ENCODE measurements at places on chromosomes 16 and 17.

DNA sequence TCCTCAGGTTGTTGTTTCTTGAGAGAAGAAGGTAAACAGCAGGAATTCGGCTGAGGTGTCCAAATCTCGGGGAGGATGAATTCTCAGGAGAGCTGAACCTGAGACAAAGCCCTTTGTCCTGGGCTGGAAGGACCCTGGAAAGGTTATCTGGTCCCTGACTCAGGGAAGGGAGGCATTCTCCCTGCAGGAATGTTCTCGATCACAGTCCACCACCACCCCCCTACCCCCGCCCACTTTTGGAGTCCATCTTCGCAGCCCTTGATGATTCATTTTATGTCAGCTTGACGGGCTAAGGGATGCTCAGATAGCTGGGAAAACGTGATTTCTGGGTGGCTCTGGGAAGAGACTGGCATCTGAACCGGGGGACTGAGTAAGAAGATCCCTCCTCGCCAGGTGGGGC, 1.4 kb upstream of the CEP295NL start:
- no peak for DNase-seq

- DNase-seq = no peak
Observed at GRCh38 chr16:20676837-20677236, 20.6 kb downstream of the ACSM1 start.

DNA sequence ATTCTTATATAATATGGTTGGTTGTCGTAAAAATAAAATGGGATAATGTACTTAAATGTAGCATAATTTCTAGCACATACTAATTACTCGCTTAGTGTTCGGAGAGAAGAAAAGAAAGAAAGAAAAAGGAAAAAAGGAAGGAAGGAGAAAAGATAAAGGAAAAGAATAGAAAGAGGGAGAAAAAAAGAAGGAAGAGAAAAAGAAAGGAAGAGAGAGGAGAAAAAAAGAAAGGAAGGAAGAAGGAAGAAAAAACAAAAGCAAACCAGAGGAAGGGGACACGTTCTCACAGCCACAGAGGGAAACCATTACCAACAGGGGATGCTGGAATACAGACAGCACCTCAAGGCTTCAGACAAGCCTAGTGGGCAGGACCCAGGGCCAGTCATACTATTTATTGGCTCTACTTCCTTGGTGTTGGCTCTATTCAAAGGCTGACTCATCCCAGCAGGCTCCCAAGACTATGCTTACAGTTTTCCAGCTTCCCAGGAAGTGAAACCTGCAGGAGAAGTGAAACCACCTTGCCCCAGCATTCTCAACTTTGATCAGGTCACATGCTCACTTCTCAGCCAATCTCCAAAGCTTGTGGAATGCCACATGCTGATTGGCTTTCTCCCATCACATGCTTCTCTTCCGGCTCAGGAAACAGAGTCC, 273.5 kb upstream of the IRX5 start:
- DNase-seq = peak; percentile 83

GRCh38 chr16:89562939-89563338, 2.5 kb downstream of the RPL13 start:
- DNase-seq = no peak

- no peak for DNase-seq
Observed at GRCh38 chr17:6534846-6535514, 21.4 kb downstream of the PITPNM3 start.

DNA sequence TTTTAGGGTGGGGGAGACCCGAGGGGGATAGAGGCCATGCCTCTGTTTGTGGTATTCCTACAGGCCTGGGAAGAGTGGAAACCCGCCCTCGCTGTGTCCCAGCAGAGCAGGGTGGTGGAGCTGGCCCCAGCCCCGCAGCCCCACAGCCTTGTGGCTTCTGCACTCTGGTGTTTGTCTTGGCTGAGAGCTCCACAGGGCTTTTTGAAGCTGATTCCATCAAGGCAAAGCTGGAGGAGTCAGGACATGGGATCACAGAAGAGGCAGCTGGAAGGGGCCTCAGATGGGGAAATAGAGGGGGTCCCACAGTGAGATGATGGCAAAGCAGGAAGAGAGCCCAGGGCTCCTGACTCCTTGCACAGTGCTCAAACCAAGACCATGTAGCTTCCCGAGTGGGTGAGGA, 5.0 kb upstream of the WFIKKN2 start:
- DNase-seq = no peak

DNA sequence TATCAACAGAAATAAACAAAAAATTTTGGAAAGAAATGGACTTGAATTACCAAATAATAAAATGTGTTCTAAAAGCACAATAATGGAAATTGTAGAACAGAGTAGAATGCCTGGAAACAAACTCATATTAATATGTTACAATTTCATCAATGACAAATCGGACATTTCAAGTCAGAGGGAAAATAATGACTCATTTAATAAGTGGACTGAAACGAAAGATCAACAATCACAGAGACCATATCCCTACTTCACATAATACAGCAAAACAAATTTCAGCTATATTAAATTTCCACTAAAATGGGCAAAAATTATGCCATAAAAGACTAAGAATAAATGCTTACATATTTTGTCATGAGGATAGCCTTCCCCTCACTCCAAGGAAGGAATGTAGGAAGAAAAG, 25.7 kb downstream of the CDYL2 start:
- no peak for DNase-seq

DNA sequence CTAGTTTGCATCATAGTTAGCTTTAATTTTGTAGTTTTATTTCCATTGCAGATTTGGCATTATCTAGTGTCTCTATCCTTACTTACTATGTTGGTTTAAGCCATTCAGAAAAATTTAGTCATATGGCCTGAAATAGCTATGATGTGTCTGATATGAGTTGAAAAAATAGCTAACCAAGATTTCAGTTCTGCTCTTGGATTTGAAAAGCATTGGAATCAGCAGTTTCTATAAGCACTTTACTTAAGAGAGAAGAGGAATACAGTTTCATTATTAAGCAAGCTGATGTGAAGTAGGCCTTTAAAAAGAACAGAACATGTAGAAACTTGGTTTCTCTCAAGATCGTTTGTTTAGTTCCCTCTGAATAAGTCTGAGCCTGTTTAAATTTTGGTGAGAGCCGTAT, 25.9 kb downstream of the LPCAT2 start:
- no peak for DNase-seq

DNA sequence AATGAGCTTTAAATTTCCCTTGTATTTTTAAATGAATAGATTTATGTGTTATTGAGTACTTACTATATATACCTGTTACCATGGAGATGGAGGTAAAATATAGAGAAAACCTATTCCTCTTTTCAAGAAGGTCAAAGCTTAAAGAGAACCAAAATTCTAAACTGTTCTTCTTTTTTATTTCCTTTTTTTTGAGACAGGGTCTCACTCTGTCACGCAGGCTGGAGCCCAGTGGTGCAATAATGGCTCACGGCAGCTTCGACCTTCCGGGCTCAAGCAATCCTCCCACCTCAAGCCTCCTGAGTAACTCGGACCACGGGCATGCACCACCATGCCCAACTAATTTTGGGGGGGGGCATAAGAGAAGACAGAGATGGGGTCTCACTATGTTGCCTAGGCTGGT, 25.0 kb upstream of the TMEM97 start:
- DNase-seq = no peak

DNA sequence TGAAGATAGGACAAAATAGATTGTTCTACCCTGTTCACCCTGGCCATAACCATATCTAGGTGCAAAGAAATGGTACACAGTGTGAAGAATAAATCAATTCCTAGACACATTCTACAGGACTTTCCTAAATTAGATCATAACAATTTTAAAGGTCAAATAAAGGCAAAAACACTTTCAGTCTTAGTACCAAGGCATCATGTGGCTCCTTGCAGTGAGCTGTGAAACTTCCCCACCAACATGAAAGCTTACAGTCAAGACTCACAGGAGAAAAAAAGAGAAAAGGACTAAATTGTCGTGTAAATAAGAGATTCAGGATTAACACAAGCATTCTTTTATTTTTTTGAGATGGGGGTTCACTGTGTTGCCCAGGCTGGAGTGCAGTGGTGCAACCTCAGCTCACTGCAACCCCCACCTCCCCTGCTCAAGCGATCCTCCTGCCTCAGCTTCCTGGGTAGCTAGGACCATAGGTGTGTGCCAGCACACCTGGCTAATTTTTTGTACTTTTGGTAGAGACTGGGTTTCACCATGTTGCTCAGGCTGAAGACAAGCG, 14.2 kb downstream of the NSMCE1 start:
- DNase-seq = no peak

- no peak for DNase-seq
Observed at GRCh38 chr17:27218041-27218440, 75.9 kb upstream of the WSB1 start.

DNA sequence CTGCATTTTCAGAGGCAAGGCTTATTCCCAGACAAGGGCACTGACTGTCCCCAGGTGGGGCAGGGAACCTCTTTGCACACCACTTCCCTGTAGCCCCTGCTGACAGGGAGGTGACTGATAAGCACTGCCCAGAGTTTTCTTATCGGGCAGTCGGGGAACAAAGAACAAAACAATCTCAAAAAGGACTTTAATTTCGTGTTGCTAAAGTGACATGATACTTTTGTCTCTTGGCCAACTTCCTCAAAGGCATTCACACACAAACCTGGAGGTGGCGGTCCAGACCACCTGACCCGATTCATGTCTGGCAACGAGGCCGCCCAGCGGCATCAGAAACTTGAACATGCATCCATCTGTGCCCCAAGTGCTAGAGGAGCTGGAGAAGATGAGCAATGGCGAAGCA, 28.9 kb downstream of the ZDHHC7 start:
- DNase-seq = no peak

Measured in keratinocyte (primary cell).